ENCODE measurements at places on chromosomes 2 and 18. TPM values are rescaled to one million over a fixed set of nuclear protein-coding genes. Genes with fewer than 3 reads are reported as not detected.

Gene LAMA1
- total RNA-seq: 48.1 TPM

Gene CFC1
- total RNA-seq: not detected

Gene CTAGE1
- not detected for total RNA-seq

Gene DCDC2C
- total RNA-seq: not detected
